ENCODE measurements at places on chromosomes 1 and 21. TPM values are rescaled to one million over a fixed set of nuclear protein-coding genes. Genes with fewer than 3 reads are reported as not detected.

The MRTO4 gene
- 36.0 TPM for total RNA-seq

The RXRG gene
- 0.08 TPM for total RNA-seq

The PPM1J gene
- 2.4 TPM for total RNA-seq

The HCRTR1 gene
- total RNA-seq, result not detected

The FAM3B gene
- not detected for total RNA-seq

The EBNA1BP2 gene
- 74.0 TPM for total RNA-seq

The TPTE gene
- total RNA-seq, result not detected

The ILDR2 gene
- total RNA-seq, result 0.13 TPM

The STUM gene
- total RNA-seq, result 0.16 TPM

- DNase-seq, result no peak
Measured at GRCh38 chr1:195188821-195189220, 1419.4 kb downstream of the KCNT2 start.

DNA sequence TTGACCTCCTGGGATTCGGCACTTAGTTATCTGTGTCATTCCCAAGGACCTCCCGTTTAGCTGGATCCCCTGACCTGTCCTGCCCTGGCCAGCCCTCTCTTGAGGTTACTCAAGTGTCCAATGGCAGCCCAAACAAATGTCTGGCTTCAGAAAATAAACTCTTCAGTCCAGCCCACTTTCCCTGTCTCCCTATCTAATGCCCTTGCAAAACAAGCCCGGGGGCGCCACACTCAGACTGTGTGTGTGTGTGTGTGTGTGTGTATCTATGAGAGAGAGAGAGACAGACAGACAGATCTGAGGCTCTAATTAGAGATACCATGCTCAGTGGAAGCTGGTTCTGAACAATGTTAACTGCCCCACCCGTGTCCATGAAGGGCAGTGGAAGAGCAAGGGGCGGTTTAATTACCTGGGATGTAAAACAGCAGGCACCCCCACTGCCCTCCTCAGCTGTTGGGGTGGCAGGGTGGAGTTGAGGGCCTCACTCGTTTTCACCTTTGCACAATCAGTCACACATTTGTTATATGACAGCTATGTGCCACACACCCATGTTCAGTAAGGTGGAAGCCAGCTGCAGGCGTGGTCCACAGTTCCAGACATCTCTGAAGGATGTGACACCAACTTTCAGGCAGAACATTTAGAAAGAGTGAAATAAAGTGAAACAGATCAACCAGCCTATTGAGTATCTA lies 57.4 kb downstream of the B3GALT5 start:
- no peak for DNase-seq

- DNase-seq, result no peak
Measured at GRCh38 chr1:89546934-89547562, 22.4 kb downstream of the LRRC8B start.

- DNase-seq, result peak; percentile 79
Measured at GRCh38 chr1:227437495-227438008, 119.3 kb upstream of the CDC42BPA start.

GRCh38 chr1:175713381-175713780 lies 30.0 kb downstream of the TNR start:
- no peak for DNase-seq

GRCh38 chr1:226679262-226679661 lies 59.8 kb downstream of the ITPKB start:
- DNase-seq, result no peak

GRCh38 chr1:209616366-209617046 lies 33.0 kb downstream of the CAMK1G start:
- DNase-seq, result peak; percentile 79

- no peak for DNase-seq
Measured at GRCh38 chr21:45266518-45267389, 20.9 kb downstream of the POFUT2 start.

- DNase-seq, result no peak
Measured at GRCh38 chr1:1400576-1401456, 1.7 kb upstream of the CCNL2 start.

DNA sequence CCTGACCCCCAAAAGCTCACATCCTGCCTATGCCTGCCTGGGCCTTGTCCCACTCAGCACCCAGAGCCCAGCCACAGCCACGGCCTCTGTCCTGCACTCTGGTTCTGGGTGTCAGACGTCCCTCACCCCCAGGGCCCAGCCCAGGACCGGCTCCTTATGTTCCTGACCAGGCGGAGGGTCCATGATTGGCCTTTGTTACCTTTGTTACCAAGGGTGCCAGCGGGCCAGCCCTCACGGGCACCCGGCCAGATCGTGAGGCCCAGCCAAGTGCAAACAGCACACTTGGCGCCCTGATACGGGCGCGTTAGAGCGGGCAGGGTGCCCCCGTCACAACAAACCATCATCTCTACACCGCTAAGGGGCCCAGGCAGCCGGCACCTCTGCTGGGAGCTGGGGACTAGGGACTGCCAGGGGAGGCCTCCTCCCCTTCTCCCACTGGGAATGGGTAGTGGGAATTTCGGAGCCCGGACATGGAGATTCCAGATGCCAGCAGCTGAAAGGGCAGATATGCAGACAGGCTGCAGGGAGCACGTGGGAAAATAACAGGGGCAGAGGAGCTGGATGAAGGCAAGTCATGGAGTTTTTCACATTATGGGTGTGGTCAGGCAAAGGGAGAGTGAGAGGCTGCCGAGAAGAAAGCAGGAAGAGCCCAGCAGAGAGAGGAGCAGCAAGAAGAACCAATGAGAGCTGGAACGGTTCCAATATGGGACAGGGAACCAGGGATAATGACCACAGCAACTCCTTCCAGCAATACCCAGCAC lies 22.1 kb downstream of the HSPG2 start:
- peak; percentile 63 for DNase-seq

- peak; percentile 80 for DNase-seq
Measured at GRCh38 chr1:202122639-202123335, at the start of gene GPR37L1. Gene GPR37L1, plus strand, starts transcription at chr1:202122917. Its CDS starts 47 bp downstream, at chr1:202122964.

DNA sequence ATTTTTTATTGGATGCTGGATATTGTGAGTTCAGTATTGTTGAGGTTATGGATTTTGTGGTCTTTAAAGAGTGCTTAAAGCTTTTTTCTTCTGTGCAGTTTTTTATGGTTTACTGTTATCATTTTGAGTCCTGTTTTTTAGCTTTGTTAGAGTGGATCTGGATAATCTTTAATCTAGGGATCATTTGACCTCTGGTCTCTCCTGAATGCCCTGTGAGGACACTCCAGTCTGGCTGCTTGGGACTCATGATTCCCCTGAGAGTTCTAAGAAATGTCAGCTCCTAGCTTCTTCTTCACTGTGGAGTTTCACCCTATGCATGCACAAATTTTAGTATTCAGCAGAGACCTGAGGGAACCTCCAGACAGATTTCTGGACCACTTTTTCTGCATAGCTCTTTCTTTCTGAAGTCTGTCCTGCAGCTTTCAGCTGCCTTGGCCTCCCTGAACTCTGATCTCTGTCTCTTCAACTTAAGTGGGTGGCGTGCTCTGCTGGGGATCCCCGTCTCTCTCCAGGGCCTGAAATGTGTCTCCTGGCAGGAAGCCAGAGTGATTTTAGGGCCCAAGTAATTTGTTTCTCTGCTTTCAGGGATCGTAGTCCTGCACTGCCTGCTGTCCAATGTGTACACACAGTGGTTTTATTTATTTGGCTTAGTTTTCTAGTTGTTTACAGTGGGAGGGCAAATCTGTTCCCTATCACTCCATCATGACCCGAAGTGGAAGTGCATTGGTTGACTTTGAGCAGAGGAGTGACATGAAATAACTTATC lies 14.7 kb downstream of the PEX14 start:
- no peak for DNase-seq

GRCh38 chr1:101154547-101154946 lies 82.3 kb upstream of the S1PR1 start:
- DNase-seq, result no peak

DNA sequence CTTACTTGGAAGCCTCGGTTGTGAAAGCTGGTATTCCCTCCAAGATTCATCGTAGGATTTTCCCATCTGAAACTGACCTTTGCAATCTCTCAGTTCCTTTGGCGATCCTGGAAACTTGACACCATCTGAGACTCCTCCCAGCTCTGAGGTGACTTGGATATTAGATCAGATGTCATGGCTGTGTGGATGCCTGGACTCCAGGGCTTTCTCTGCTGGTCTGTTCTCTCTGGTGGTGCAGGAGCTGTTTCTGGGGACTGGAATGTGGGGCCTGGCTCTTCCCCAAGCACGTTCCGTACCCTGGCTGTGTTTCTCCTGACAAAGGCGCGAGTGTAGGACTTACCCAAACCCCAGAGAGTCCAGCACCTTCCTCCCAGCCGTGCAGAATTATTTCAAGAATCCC lies 252.2 kb downstream of the RPS6KC1 start:
- peak; percentile 72 for DNase-seq

- no peak for DNase-seq
Measured at GRCh38 chr1:107457989-107458388, 317.1 kb downstream of the NTNG1 start.

DNA sequence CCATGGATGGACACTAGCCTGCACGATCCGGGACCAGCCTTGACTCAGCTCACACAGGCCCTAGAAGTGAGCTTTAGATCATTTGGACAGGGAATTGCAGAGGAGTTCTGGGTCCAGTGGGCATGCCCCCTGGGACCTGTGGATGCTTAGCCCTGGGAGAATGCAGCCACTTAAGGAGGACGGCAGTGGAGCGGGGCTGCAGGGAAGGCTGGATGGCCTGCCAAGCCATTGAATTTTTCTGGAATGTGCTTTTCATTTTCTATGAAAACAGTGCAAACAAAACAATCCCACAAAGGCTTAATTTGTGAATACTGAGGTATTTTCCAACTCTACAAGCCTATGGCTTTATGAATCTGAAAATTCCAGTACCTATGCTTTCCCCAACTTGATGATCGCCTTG lies 80.4 kb upstream of the GCLM start:
- DNase-seq, result no peak

DNA sequence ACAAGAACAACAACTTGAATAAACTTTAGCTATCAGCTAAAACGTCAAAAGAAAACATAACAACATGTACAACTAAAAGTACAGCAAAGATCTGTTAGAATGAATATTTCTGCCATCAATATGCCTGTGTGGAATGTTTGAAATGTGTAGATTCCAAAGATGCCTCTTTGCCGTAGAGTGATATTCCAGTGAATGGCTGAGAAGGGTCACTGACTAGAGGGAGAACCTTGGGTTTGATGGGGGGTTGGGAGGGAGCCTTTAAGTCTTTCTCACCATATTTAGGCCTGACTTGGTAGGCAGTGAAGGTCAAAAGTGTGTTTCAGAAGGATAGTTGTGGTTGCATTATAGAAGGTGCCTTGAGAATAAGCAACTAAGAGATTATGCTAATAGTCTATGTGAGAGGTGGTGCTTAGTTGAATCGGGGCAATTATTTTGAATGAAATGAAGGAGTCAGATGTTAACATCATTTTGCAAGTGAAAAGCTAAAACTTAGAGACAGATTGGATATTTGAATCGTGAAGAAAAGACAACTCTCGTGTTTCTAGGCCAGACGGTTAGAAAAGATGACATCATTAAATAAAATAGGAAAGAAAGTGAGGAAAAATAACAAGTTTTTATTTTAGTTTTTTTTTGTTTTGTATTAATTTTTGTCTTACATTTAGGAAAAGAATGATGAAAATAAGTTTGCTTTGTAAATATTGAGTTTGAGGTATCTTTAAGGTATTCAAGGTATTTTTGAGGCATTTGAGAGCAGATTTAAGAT lies 53.8 kb downstream of the PLA2G4A start:
- DNase-seq, result no peak

Data from myocyte (in vitro differentiated cells).